Left kidney (tissue), 8 donors: ENCODE measurements at places on chromosomes 6 and 20. TPM values are rescaled to one million over a fixed set of nuclear protein-coding genes. Genes with fewer than 3 reads are reported as not detected.

The SLC16A10 gene
- 34.1 TPM for polyA plus RNA-seq

DNA sequence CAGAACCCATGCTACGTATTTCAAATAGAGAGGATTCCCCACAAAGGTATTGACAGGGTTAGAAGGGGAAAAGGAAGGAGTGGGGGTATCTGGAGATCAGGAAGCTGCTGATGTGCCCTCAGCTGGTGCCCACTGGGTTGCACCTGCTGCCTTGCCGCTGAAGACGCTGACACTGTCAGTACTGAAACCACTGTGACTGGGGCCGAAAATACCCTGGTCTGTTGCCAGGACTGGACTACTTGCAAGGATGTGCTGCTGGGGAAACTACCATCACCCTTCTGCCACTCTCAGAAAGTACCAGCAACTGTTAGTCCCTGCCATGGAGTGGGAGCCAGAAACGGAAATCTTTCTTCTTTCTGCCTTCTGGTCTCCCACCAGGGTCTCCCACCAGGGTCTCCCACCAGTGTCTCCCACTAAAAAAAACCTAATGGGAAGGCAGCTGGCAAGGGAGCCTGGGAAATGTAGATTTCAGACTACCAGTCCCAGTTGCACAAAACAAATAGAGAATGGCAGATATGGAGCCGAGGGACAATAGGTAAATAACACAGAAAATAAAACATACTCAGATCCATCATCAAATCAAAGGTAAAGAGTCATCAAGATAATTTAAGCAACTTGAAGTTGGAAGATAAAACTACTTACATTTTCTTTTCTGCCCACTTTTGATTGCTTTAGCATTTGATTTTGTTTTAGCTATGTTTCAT lies 204.8 kb downstream of the TPBG start:
- DNase-seq = no peak

DNA sequence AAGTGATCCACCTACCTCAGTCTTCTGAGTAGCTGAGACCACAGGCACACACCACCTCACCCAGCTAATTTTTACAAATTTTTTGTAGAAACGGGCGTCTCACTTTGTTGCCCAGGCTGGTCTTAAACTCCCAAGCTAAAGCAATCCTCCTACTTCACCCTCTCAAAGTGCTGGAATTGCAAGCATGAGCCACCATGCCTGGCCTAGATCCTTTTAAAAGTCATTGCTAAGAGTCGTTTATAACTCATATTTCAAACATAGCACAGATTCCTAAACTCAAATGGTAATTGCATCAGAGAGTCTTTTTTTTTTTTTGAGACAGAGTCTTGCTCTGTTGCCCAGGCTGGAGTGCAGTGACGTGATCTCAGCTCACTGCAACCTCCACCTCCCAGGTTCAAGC lies 7.7 kb upstream of the SAMHD1 start:
- DNase-seq = no peak

The MLN gene
- polyA plus RNA-seq = 2.1 TPM

The RBM39 gene
- polyA plus RNA-seq = 745 TPM

DNA sequence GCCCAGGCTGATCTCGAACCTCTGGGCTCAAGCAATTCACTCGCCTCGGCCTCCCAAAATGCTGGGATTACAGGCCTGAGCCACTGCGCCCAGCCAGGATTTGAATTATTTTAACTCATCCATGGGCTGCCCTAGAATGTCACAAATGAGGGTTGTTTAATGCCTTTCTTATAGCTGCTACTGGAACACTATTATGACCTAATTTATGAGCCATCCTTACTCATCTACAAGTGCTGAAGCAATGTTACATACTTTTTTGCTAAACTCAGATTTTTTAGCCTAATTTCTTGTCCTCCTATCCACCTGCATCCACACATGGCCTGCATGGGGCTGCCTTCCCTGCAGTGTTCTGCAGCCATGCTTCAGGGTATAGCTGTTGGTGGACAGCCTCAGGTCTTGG lies 59.9 kb downstream of the RTN4IP1 start:
- no peak for DNase-seq

DNA sequence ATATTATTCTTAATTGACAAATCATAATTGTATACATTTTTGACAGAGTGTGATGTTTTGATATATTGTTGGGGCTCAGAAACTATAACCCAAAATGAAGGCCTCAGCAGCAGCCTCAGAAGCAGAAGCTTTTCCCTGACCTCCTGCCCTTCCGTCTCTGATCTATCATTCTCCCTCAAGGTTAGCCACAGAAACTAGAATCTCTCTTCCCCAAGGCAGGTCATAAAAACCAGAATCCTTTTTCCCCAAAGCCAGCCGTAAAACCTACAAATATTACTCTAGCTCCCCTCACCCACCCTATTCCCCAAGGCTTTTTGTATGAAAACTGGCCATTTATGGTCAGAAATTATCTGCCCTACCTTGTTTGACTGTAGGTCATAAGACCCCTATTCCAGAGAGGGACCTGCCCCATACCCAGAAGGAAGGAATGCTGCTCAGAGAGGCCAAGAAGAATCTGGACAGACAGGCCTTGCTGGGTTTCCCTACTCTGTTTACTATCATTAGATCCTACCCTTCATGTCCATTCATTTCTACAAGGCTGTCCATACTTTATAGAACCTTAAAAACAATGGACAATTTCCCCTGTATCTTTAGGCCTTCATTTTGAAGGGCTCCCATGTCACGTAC lies 14.5 kb downstream of the OR2B2 start:
- no peak for DNase-seq

DNA sequence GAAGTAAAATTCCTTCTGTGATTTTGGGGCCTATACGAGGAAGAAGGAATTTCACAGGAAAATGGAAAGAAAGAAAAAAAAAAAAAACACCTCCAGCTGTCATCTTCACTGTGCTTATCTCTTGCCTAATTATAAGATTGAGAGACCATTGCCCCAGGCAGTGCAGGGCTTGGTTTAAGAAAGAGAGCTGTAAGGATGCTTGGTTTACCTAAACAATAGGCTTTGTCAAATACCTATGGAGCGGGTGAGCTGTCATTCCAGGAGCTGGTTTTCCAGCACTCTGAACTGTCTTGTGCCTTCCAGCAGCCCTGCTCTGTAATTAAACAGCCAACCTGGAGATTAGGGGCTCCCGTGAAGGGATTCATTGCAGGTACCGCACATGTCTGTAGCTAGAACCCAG lies 137.8 kb downstream of the EDN3 start:
- DNase-seq = no peak

- DNase-seq = no peak
Measured at GRCh38 chr20:2793471-2793870, 7.0 kb downstream of the CPXM1 start.

The TBX18 gene
- 12.5 TPM for polyA plus RNA-seq

The PRDM1 gene
- 2.5 TPM for polyA plus RNA-seq

DNA sequence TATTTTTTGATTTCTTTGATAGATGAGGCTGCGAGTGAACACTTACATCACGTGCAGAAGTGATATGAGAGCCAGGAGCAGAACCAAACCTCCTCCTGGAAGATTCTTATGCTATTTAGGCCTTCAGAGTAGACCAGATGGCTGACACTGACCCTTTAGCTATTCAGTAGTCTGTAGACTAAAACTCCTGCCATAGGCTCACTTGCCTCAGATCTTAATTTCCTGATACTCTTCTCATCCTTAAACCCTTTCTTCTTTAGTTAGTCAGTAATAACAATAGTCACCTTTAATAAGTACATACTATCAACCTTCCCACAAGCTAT lies 45.2 kb upstream of the PXDC1 start:
- no peak for DNase-seq

DNA sequence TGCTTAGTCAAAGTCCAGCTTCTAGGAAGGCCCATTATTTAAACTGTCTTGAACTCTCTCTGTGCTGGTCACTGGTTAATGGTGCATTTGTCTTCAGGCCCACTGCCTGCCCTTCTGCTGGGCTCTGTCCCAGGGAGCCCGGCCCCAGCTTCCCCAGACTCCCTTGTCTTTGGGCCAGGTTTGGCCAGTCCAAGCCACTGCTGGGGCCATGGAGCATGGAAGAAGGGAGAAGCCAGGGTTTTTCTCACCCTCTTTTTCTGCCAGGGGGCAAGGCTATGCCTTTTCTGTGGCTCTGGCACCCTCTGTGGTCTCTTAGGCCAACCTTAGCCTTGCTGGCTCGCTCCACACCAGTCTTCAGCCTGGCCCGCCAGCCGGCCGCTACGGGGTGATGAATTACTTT lies 390.0 kb upstream of the SULF2 start:
- no peak for DNase-seq

The PPIL6 gene
- 21.5 TPM for polyA plus RNA-seq

DNA sequence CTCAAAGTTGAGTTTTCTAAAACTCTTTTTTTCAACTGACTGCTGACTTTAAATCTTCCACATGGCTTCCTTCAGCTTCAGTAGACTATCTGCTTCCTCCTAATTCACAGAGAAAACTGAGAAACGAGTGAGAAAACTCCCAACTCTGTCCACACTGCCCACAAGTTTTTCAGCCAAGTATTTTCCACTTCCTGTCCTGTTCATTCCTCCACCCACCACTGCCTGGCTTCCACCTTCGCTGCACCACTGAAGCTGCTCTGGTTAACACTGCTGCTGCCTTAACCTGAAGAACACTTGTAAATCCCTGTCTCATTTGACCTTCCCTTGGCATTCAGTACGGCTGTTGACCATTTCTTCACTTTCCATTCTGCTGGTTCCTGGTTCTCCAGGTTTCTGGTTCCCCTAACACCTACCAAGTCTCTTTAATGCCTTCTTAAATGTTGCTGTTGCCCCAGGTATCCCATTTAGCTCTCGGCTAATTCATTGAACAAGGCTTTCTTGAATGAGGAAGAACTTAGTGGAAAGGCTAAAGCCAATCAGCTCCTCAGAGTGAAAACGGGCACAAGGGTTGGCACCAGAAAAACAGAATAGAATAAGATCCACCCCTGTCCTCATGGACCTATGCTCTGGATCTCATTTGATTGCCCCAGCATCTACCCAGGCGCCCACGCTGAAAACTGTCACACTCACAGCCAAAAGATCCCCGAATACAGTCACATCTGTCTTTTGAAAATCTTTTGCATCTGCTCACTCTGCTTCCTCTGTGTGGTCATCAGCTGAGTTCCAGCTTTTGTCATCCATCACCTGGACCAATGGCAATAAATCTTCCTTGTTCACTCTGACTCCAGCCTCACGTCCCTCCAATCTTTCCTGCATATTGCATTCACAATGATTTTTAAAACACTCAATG lies 104.4 kb upstream of the TAB2 start:
- DNase-seq = no peak

GRCh38 chr6:11854408-11855165 lies 76.0 kb upstream of the ADTRP start:
- no peak for DNase-seq

GRCh38 chr6:97066056-97066455 lies 141.5 kb downstream of the KLHL32 start:
- no peak for DNase-seq

DNA sequence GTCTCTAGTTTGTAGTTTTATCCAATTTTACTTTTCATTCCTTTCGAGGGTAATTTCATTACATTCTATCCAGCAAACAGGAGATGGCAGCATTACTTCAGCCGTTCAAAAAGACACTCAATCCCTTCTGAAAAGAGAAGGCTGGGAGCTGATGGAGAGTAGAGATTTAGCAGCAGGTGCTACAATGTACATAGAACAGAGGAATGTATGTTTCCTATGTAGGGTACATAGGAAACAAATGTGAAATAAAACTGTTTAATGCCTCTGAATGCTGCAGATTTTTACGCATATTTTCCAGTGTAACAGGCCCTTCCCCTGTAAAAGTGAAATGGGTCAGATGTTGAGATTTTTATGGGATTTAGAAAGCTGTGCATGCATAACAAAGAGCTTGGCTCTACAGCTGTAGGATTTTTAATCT lies 16.0 kb downstream of the RPS12 start:
- peak; percentile 58 for DNase-seq

DNA sequence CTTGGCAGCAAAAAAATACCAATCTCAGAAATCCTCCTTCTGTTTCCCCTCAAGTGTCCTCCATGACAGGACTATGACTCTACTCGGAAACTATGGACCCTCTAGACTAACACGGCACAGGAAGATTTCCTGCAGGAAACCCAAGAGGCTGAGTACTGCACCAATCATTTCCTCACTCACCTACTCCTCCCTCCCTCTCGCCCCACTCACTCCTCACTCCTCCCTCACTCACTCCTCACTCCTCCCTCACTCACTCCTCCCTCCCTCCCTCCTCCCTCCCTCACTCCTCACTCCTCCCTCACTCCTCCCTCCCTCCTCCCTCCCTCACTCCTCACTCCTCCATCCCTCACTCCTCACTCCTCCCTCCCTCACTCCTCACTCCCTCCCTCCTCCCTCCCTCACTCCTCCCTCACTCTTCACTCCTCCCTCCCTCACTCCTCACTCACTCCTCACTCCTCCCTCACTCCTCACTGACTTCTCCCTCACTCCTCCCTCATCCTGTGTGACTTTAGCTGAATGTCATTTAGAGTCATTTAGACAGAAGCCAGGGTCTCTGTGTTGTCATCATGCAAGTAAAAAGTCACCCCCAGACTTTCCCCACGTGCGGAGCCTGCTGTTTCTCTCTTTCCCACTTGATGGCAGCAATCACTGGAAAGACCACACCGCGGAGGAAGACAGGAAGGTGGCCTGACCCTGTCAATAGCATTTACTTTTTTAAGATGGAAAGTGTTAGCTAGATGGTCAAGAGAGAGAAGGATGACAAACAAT lies 226.8 kb upstream of the PDE10A start:
- DNase-seq = no peak

- DNase-seq = no peak
Measured at GRCh38 chr6:136599329-136600011, 49.2 kb upstream of the MAP7 start.

The LY6G5C gene
- polyA plus RNA-seq = 2.7 TPM

The ANKRD6 gene
- polyA plus RNA-seq = 36.5 TPM

DNA sequence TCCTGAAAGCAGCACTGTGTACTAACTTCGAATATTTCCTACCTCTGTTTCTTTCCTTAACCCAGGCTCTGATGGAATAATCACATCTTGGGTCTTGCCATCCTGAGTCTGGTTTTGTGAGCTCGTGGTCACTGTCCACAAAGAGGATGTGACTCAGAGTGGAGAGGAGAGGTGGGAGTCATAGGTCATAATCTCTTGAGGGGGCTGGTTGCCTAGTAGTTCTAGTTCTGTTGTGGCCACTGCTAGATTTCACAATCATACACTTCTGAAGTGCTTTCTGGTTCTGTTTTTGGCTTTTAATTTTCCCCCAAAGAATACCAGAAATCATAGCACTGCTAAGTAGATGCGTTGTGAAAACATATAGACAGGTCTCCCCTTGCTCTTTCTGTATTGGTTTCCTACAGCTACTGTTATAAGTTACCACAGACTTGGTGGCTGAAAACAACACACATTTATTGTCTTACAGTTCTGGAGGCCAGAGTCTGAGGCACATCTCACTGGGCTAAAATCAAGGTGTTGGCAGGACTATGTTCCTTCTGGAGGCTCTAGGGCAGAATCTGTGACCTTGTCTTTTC lies 102.8 kb downstream of the NRSN1 start:
- DNase-seq = no peak
